ENCODE measurements at places on chromosomes 5 and 9. TPM values are rescaled to one million over a fixed set of nuclear protein-coding genes. Genes with fewer than 3 reads are reported as not detected.

The FGD3 gene
- total RNA-seq = 5.3 TPM

The CCNJL gene
- total RNA-seq = 32.7 TPM

The SSNA1 gene
- total RNA-seq = 71.1 TPM

The DRD1 gene
- 0.09 TPM for total RNA-seq

The IGFBPL1 gene
- total RNA-seq = not detected

The ZNF483 gene
- 2.0 TPM for total RNA-seq

The TCERG1 gene
- 55.4 TPM for total RNA-seq
